Activated CD4-positive, alpha-beta T cell treated with anti-CD3 and anti-CD28 coated beads, Interleukin-10, Interleukin-2, amounts not matched to agents 100 ng/mL and 50 ng/mL, durations not matched to agents 16 hours and 8 hours (primary cell): ENCODE measurements at places on chromosomes 2 and 18.
A peak's percentile ranks its signal among the peaks of the same experiment; 100 is the strongest.

- DNase-seq = no peak
These were observed 182.5 kb downstream of the TCF4 start for GRCh38 chr18:55405475-55405874.

DNA sequence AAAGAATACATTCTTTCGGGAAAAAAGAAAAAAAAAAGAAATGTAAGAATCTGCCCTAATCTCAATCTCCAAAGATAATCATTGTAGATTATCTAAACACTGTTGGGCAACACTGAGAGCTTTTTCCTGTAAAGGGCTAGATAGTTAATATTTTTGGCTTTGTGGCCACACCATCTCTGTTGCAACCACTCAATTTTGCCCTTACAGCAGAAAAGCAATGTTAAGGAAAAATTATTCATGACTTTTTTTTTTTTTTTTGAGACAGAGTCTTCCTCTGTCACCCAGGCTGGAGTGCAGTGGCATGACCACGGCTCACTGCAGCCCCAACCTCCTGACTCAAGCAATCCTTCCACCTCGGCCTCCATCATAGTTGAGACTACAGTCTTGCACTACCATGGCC lies 17.3 kb upstream of the FZD5 start:
- no peak for DNase-seq

DNA sequence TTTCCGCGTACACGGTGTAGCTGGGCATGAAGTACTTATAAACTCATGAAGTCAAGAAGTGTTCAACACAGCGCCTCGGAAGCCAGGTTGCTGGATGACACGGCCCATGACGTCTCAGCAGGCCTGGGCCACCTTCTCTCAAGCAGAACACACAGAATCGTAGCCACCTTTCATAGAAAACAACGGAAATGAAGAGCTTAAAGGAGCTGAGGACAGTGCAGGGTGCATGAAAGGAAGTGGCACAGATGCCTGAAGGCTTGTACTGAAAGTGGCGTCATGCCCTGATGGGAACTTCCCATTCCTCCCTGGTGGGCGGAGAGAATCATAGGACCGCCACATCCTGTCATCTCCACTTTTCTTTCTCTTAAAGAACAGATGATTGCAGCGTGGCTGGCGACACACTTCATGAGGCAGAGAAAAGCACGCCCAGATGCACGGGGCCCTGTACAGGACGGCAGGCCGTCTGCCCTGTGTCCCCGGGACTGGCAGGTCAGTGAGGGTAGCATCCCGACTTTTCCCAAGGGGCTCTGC lies 31.1 kb downstream of the HDAC4 start:
- peak; percentile 81 for DNase-seq

DNA sequence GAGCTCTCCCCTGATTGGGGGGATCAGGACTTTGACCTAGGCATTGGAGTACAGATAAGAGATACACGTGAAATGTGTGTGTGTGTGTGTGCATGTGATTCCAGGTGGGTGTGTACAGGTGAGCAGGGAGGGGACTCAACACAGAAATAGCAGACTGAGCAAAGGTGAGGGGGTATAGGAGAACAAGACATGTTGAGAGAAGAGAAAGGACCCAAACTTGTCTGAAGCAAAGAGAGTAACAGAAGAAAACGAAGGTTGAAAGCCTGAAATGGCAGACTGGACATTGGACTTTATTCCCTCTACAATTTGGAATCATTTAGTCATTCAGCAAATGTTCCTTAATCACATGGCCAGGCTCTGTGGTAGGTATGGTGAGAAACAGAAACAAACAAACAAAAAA lies 23.3 kb downstream of the MRO start:
- no peak for DNase-seq

- DNase-seq = no peak
These were observed 120.6 kb downstream of the EHBP1 start for GRCh38 chr2:62826141-62826540.

- no peak for DNase-seq
These were observed 10.2 kb downstream of the FECH start for GRCh38 chr18:57576316-57576715.

- DNase-seq = no peak
These were observed 95.2 kb upstream of the CD302 start for GRCh38 chr2:159892990-159893810.

DNA sequence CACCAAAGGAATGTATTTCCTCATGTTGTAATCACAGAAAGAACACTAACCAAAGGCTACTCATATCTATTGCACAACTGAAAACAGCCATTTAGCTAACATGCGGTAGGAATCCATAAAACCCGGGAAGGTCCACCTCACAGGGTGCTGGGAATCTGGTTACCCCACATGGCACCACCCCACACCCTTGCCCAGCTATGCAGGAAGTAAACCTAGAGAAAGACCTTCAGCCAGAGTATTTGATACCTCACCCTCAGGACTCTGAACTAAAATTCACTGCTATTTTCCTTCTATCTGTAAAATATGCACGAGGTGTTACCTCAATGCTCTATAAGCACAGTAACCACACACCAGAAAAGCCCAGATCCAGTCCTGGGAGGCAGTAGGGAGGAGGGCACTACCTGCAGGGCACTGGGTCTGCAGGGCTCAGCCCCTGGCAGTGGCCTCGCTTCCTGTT lies 45.8 kb downstream of the PTPN2 start:
- DNase-seq = peak; percentile 48

GRCh38 chr2:31558401-31559295 lies 22.1 kb downstream of the SRD5A2 start:
- DNase-seq = no peak

GRCh38 chr18:61360404-61361383 lies 27.5 kb downstream of the CDH20 start:
- DNase-seq = peak; percentile 1

GRCh38 chr2:38554973-38555595 lies 47.6 kb downstream of the HNRNPLL start:
- peak; percentile 28 for DNase-seq

GRCh38 chr2:224392545-224392944 lies 9.4 kb downstream of the FAM124B start:
- no peak for DNase-seq

- no peak for DNase-seq
These were observed 3.9 kb downstream of the TAF1B start for GRCh38 chr2:9847140-9847539.

DNA sequence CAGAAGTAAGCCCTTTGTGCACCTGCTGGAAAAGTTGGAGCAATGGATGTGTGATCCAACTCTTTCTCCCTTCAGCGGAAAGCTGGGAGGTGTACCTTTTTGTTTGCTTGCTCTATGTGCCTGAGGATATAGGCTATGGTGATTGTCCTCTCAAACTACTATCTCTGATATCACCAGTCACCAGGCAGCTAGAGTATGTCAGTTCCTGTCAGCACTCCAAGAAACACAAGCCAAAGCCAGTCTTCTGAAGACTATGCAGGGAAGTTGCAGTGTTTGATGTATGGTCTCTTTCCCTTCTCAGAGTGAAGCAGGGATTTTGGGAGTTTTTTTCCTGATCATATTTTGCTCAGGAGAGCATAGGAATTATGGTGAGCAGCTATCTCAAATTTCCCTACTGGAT lies 146.4 kb downstream of the PTH2R start:
- no peak for DNase-seq

- no peak for DNase-seq
These were observed 823 bp downstream of the PARD3B start for GRCh38 chr2:204545861-204546735.

DNA sequence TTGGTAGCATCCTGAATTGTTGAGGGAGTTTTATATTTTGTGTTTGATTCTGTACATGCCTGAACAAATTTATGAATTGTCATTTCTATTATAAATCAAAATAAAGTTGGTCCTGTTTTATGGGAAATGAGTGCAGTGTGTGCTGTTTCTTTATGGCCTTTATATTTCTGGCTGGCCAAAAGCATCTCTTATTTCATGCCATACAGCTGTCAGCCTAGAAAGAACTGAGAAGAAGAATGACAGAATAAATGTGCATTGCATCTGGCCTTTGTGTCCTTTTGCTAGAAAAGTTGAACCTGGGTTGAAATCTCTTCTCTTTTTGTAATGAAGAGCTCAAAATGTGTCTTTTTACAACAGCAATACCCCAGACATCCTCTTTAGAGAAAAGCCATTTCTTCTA lies 474.7 kb upstream of the LRATD1 start:
- no peak for DNase-seq

- no peak for DNase-seq
These were observed 436.6 kb downstream of the LRRTM4 start for GRCh38 chr2:77085561-77085960.

- no peak for DNase-seq
These were observed 1118.8 kb upstream of the ZEB2 start for GRCh38 chr2:145638675-145639074.

- DNase-seq = peak; percentile 30
These were observed 235.8 kb downstream of the TCF4 start for GRCh38 chr18:55351980-55352714.

- DNase-seq = no peak
These were observed 26.7 kb upstream of the TGFA start for GRCh38 chr2:70580352-70580751.
